Fibroblast of skin of right biceps (primary cell): ENCODE measurements at places on chromosomes 2 and 18.
A peak's percentile ranks its signal among the peaks of the same experiment; 100 is the strongest.

DNA sequence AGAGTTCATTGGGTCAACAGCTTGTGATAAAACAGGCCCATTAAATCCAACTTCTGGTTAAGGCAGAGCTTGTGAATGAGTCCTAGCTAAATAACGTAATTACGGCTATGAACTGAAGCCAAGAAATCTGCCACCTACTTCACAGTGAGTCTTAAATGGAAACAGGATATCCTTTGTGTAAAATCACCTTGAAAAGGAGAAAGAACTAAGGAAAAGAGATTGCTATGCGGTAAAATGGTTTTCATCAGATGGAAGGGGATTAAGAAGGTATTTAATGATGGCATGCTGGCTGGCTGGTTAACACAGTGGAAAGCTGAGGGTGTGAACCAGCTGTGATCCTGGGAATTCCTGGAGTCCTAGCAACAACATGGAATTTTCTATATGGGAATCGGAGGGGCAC, 156.6 kb downstream of the DOK6 start:
- DNase-seq = no peak

DNA sequence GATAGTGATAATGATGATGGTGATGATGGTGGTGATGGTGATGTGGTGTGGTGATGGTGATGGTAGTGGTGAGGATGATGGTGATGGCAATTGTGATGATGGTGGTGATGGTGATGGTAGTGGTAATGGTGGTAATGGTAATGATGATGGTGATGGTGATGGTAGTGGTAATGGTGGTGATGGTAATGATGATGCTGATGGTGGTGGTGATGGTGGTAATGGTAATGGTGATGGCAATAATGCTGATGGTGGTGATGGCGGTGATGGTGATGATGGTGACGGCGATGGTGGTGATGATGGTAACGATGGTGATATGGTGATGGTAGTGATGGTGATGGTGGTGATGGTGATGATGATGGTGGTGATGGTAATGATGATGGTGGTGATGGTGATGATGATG, 45.0 kb downstream of the ALK start:
- DNase-seq = no peak

DNA sequence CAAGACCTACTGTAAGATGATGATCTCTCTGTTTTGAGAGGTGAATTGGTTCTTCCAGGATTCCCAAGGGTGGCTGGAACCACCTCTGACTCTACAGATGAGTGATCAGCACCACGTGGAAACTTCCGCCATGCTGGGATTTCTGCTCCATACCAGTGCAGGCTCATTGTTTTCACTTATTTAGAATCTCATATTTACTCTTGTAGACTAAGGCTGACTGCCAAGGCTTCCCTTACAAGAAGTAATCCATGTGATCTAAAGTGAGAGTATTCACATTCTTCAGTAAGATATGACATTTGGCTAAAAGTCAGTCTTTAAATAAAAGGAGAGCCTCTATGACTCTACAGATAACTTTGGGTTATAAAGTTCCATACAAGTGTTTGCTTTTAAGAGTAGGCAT, 322.9 kb upstream of the RAB12 start:
- no peak for DNase-seq

DNA sequence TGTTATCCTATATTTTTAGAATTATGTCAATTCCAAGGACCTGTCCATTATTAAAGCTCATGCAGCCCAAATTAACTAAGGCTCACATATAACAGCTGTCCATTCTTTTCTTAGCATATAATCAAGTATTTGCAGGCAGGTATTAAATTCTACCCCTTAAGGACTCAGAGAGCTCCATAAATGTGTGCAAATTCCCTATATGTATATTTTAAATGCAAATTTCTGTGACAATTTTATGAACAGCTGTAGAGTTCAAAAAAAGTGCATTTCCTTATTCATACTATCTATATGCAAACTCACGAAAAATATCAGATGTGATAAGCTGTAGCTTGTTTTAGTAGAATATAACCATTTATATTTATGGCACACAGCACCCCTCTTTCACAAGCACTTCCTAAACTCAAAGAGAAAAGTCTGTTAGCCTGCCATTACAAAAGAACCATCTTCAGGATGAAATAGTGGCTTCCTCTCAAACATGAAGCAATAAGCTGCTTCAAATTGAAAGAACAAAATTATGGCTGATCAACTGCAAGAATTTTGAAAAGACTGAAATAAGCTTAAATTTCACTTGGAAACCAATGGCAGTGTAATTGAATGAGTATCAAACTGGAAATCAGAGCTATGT, 155.0 kb upstream of the REG3G start:
- DNase-seq = no peak

DNA sequence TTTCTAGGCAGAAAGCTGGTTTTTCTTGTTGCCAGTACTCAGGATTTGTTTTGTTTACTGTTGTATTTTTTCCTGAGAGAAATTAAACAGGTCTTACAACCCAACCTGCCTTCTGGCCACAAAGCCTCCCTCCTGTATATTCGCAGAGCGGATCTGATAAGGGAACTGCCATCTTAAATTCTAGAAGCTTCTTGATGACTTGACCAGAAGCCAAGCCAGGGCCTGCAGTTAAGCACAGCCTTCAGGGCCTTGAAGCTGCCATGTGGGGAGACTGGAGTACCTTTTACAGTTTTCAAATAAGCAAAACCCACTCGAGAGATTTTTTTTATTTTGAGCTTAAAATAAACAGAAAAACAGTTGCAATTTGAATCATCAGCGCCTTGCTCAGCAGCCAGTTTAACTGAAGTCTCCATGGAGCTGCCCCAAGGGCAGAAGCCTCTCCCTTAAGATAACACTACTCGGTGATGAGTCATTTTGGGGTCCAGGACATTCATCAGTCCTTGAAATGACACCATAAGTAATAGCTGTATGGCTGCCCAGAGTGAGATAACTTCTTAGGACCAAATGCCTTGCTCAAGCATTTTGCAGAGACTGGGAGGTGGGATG, 51.5 kb upstream of the PHLPP1 start:
- DNase-seq = peak; percentile 52
